Fibroblast of skin of abdomen (primary cell): ENCODE measurements at places on chromosomes 4 and X.

GRCh38 chrX:19569121-19569805 is 54.0 kb upstream of the MAP3K15 start:
- DNase-seq = no peak

GRCh38 chr4:8167815-8168214 is 9.2 kb upstream of the ABLIM2 start:
- no peak for DNase-seq

GRCh38 chrX:120301497-120301896 is 9.8 kb downstream of the TMEM255A start:
- no peak for DNase-seq

DNA sequence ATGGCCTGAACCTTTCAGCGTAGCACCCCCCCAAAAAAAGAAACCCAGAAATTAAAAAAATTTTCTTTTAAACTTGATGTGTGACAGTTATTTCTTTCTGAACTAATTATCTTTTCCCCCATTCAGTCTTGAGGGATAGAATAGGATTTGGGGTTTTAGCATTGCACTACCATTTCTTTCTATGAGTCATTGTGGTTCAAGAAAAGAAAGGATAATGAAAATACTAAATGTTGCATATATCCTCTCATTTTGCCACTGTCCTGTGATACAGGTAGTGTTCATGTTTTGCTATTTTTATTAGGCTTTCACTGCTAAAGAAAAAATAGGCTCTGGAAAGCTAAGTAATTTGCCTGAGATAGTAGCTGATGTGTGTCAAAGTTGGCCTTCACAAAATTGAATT is 39.4 kb upstream of the DCK start:
- DNase-seq = peak; percentile 13

- no peak for DNase-seq
Observed at GRCh38 chr4:45931154-45931553, 192.7 kb downstream of the GABRG1 start.

GRCh38 chrX:29143756-29144155 is 556.5 kb downstream of the IL1RAPL1 start:
- DNase-seq = no peak

DNA sequence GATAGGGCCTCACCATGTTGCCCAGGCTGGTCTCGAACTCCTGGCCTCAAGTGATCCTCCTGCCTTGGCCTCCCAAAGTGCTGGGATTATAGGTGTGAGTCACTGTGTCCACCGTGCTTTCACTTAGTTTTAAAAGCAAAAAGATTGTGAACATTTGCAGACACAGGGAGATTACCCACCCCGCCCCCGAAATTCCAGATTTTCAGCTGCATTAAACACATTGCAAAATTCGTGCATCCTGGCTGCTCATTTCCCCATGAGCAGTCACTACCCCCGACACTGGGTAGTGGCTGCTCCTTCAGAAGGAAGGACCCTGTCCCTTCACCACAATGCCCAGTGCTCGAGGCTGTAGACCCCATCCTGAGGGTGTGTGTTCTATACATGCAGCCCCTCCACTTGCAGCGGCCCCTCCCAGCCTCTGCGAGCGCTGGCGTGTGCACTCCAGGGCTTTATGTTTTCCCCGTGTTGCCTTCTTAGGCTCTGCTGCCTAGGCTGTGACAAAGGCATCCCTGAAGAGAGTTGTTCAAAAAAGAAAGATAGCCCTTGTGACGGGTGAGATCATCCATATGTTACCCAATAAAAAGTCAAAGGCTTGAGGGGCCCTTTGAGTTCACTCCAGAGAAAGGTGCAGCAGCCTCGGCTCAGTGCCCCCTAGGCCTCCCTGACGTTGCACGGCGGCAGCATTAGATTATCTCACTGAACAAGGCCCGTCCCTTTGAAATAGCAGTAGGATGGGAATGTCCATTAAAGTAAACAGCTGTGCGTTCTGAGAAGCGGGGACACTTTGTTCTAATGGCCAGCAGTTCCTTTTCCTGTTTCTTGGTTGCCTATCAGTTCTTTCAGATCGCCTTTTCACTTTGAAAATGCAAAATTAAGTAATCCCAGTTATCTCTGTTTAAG is 71.6 kb downstream of the SHROOM2 start:
- DNase-seq = peak; percentile 21

GRCh38 chrX:149717803-149718202 is 5.9 kb downstream of the MAGEA11 start:
- no peak for DNase-seq

DNA sequence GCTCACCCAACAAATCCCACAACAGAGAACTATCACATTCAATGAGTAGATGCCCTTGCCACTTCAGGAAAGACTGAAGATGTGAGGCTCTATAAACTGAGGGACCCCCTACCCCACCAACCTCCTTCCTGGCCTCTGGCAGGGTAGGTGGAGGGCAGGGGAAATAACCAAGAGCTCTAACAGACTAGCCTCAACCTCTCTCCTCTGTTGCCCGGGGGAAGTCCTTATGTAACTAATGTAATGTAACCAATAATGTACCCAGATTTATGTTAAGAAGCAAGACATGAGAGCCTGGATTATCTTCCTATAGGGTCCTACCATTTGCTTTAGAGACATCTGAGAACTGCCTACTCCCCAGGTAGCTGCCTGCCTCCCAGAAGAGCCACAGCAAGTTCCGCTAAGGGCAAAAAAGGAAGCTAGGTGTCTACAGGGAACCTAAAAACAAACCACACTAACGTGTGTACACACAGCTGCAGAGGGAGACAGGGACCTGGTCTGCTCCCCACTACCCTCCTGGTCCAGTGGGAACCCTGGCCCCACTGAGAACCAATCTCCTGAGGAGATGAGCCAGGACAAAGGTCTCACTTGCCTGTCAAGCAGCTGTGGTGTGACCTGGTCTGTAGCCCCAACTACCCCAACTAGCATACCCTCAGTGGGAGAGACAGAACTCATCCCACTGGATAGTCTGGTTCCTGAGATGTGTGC is 17.7 kb downstream of the OTUD5 start:
- DNase-seq = no peak

GRCh38 chrX:41708486-41708885 is 15.5 kb upstream of the GPR82 start:
- DNase-seq = no peak

DNA sequence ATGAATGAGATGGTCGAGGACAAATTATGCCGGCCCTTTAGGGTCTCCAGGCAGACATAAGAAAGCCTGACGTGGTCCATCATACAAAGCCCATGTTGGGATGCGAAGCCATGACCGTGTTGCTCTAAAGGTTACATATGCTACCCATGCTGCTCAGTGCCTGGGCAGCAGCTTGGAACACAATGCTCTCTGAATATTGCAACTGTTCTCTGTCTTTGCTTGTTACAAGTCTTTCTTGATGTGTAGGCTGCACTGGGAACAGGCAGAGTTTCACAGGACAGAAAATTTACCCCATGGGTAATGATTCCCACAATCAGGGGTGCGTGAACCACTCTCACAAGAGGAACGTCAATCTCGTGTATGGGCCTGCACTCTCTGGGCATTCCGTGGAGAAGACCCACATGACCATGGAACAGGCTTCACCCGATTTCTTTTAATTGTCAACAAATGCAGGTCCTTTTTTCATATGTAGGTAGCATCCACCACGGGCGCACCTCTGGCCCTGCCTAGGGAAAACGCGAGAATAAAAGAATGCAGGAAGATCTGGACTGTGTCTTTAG is 66.3 kb downstream of the NBDY start:
- DNase-seq = no peak

DNA sequence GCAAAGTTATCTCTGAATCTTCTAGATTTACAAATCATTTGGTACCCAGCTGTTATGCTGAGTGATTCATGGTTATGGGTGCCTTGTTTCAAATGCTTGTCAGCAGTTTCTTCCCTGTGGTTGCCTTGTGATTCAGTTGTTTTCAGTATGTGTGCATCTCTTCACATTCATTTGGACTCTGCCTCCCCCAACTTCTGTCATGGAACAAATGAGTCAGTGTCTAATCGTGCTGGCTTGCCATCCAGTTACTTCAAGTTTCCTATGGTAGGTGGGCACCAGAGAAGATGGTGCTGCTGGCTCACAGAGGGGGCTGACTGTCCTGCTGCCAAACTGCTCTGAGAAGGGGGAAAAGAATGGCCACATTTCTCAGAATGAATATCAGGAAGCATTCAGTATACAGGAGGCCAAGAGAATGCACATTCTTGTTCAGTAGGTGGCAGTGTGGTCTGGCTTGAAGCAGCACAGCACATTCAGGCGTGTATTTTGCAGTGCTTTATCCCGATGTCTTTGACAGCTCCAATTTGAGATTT is 260.9 kb downstream of the GLUD2 start:
- peak; percentile 82 for DNase-seq

GRCh38 chrX:131734621-131735020 is 190.7 kb downstream of the OR13H1 start:
- DNase-seq = no peak

DNA sequence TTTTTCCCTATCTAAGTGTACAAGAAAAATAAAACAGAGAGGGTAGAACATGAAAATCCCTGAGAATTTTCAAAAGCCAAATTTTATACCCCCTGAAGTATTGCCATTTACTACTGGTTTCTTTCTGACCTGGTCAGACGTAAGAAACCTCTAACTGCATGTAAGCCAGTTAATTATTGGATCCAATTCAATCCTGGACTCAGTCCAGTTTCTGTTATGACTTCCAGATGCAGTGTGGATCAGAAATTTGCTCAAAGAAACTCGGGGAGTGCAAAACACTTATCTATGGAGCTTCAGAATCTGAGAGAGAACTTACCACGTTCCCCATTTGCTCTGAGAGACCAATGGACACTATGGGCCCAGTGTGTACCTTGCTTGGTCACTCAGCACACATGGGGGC is 383.5 kb downstream of the KLHL4 start:
- no peak for DNase-seq

DNA sequence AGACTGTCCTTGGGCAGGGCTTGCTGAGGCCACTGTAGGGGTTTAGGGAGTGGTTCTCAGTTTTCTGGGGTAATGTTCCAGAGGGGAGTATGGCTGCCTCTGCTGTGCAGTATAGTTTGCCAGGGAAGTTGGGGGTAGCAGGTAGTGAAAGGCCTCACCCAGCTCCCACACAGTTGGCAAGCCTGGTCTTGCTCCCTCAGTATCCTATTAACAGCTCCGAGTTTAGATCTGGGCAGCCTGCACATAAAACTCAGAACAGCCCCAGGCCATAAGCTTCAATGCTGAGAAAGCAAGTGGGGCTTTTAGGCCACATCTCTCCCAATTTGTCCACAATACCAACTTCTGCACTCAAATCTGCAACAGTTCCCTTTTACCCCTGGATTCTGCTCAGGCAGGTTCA is 205.2 kb downstream of the GALNTL6 start:
- DNase-seq = no peak

DNA sequence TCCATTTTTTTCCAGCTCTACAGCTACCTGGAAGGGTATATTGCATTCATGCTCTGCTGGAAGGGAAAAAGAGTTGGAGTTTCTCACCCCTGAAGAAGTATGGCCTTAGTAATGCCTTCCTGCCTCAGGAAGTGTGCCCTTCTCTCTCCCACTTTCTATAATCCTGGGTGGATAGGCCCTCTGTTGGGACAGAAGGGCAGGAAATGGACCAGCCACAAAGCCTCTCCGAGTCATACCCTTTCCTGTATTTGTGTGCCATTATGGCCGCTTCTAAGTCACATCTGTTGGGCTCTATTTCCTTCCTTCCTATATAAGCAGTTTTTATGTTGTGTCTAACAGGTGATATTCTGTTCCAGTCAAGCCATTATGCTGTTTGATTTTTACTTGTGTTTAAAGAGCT is 74.8 kb upstream of the SMARCA5 start:
- DNase-seq = no peak

GRCh38 chrX:116526010-116526409 is 63.2 kb upstream of the CT83 start:
- DNase-seq = no peak

DNA sequence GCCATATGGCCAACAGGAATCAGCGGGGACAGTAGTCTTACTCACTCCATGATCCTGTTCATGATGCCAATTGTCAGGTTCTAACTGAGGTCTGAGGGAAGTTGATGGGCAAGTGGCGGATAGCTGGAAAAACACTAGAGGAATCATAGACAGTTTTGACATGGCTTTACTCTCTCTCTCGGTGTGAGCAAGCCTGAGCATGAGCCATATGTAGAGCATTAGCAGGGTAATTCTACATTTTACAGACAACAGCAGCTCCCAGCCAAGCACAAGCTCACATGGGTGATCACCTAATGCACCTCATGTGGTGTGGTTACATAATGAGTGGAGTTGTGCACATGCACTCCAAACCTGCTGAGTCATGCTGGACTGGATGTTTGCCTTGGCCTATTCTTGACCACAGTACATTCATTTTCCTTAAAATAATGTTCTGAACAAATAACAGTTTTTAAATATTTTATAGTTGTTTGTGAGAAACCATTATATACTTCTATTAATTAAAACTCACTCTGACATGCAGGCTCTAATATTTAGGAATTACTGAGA is 429.2 kb downstream of the GPAT3 start:
- DNase-seq = peak; percentile 4

DNA sequence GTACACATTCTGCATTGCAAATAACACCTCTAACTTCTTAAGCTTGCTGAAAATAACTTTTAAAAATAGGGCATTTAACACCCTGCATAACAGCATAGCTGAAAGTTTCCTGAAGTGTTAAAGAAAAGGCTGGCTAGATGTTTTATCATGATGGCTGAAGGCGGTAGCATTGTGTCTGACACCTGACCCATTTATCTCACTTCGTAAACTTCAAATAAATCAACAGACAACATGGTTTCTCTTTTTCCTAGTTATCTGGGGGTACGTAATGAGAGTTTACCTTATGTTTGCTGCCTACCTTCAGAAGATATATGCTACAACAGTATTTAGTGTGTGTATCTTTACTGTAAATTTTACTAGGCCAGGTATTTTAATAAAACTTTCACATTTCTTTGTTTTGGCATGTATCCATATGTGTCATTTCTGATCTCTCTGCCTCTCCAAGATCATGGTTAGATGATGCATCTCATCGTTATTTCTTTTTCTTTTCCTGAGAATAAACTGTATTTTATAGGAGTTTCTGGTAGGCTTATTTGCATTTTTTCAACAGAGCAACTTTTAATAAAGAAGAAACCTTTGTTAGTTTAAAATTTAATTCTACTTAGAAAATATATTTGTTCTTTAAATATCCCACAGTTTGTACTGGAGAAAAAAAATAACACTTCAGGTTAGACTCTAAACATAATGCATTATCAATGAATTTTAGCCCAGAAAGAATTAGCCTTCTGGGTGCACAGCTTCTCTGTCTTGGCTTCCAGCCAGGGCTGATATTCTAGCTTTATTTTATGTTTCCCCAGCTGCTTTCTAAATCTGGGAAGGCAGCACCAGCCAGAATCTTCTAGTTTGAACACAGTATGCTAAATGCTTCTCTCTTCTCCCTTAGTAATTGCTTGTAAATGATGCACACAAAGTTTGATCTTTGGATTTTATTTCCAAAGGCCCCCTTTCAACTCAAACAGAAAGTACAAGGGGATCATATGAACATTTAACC is 2.9 kb downstream of the NDST4 start:
- DNase-seq = no peak

DNA sequence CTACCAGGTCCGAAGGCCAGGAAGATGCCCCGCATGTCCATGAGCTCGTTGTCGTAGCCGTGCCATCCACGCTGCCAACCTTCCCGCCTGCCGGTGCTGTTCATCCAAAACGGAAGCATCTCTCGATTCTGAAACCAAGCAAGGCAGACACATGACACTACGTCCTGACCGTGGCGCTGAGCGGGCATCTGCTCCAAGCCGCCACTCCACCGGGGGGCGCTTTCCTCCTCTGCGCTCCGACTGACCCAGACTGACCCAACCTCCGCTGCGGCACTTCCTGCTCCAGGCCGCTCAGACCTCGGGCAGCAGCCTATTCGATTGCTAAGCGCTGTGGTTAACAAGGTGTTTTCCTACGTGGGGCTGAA is 120.5 kb downstream of the ENPP6 start:
- peak; percentile 34 for DNase-seq

GRCh38 chrX:69538321-69538876 is 34.3 kb downstream of the NALF2 start:
- DNase-seq = peak; percentile 57
